ENCODE measurements at places on chromosomes 13 and 19.

- no peak for DNase-seq
Observed at GRCh38 chr13:66405908-66406802, 824.0 kb downstream of the PCDH9 start.

- no peak for DNase-seq
Observed at GRCh38 chr13:99056381-99057014, 78.6 kb upstream of the DOCK9 start.

DNA sequence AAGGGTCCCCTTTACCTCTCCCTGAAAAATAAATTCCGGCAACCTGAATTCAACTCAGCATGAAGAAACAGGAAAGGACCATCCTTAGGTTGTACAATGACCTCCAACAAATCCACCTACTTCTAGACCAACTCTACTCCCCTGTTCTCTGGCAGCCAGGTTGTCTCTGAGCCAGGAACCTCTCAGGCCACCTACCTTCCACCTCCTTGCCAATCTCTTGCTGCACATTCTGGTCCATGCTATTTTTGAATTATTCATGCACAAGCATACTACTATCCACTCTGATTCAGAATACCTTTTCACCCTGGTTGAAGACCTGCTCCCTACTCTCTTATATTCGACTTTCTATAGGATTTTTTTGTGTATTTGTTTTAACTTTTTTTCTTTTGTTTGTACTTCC is 415.0 kb upstream of the ZNF507 start:
- DNase-seq = no peak

- no peak for DNase-seq
Observed at GRCh38 chr13:105997581-105998550, 537.6 kb downstream of the EFNB2 start.

GRCh38 chr13:32060401-32060878 is 28.9 kb downstream of the FRY start:
- DNase-seq = no peak

- DNase-seq = no peak
Observed at GRCh38 chr13:20801707-20802106, 27.9 kb upstream of the EEF1AKMT1 start.

- DNase-seq = no peak
Observed at GRCh38 chr19:2783781-2784145, 690 bp upstream of the SGTA start.

GRCh38 chr19:11482384-11483050 is 1.7 kb upstream of the ELAVL3 start:
- DNase-seq = peak; percentile 93

DNA sequence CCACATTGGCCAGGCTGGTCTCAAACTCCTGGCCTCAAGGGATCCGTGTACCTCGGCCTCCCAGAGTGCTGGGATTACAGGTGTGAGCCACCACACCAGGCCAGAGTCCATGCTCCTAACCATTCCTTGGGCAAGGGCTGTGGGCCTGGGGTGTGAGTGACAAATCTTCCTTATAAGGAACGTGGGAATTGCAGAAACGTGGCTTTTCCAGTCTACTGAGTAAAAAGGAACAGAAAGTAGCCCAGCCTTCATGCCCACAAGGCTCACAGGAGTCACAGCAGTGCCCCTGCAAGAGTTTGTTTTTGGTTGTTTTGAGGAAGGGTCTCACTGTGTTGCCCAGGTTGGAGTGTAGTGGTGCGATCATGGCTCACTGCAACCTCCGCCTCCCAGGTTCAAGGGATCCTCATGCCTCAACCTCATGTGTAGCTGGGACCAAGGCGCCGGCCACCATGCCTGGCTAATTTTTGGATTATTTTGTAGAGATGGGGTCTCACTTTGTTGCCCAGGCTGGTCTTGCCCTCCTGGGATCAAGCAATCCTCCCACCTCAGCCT is 5.1 kb downstream of the MYPOP start:
- no peak for DNase-seq

GRCh38 chr19:8054169-8054568 is 1.6 kb downstream of the CCL25 start:
- no peak for DNase-seq

DNA sequence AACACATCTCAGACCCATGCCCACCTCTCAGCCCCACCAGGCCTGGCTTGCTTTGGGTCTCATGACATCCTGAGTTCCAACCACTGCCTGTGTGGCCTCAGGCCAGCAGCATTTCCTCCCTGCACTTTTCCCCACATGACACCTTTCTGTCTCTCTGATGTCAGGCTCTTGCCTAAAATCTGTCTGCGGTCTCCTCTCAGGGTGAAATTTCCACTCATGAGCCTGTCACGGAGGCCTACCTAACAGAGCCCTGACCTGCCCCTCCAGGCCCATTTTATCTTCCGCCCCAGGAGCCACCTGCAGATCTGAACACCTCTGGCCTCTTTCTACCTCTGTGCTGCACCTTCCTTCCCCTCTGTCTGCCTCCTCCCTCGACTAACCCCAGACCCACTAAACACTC is 93.5 kb downstream of the ZDHHC20 start:
- DNase-seq = peak; percentile 20

DNA sequence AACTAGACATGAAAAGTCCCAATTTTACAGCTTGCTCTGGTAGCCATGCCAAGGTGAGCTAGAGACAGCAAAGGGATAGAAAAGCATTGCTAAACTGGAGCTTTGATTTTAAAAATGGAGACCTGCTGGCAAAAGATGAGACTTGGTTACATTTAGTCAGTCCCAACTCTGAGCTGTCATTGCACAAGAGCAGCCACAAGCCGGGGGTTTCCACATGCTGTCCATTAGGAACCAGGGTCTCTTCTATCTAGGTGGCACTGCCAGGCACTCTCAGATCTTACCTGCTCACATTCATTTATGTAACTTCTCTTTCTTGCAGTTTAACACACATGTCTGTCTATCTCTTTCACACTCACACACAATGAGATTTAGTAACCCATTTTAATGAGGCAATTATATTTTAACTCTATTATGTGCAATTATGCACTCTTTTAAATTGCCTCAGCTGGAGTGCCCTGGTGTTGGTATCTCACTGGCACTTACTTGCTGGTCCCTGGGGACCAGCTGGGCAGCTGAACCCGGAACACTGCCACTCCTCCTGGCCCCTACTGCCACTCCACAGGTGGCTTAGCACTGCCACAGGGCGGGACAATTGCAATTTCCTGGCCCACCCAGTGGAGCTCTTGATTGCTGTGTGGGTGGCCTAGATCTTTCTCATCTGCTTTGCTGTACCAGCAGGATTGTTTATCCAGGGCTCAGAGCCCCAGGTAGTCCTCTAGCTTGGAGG is 112.5 kb downstream of the COG6 start:
- no peak for DNase-seq

GRCh38 chr13:41577436-41577835 is 120.1 kb downstream of the RGCC start:
- no peak for DNase-seq

GRCh38 chr19:13505761-13506470 is 363 bp downstream of the CACNA1A start:
- DNase-seq = peak; percentile 54

DNA sequence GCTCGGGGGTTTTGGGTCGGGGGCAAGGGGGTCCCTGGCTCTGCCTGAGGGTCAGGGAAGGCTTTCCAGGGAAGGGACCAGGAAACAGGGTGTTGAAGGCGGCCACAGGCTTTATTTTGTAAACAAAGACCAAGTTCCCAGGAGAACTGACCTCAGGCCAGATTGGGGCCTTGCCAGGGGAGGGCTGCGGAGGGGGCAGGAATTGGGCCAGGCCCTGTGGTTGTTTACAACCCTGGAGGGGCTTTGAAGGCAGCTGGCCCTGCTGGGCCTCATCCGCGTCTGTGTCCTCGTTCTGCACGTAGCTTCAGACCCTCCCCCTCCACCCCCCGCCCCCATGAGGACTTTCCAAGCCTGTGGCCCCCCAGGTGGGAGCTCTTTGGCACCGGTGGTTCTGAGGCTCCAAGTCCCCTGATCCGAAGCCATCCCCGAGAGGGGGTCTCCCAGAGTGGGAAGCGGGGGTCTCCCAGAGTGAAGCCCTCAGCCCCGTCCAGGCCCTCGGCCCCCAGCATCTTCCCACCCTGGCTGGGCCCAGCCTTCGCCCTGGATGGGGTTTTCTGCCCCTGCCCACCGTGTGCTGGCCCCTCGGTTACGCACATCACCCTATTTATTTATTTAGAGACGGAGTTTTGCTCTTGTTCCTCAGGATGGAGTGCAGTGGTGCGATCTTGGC is 13.5 kb upstream of the BSG start:
- no peak for DNase-seq

DNA sequence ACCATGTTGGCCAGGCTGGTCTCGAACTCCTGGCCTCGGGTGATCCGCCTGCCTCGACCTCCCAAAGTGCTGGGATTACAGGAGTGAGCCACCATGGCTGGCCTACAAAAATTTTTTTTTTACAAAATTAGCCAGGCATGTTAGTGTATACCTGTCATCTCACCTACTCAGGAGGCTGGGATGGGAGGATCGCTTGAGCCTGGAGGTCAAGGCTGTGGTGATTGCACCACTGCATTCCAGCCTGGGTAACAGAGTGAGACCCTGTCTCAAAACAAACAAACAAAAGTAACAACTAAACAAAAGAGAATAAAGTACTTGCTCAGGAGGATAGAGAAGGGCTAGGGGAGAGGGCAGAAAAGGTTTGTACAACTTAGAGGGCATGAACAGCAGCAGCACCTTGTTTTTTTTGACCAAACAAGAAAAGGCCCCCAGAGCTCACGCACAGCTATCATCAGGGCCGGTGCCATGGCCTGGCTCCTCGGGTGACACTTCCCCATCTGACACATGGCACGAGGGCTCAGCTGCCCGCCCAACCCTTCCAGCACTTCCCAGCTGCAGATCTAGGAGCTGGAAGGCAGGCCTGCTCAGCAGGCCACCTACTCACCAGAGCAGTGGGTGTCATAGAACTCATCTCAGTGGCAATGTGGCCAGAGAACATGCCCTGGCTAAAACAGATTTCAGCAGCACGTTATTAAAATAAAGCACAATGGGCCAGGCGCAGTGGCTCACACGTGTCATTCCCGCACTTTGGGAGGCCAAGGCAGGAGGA is 8.6 kb upstream of the SLC7A9 start:
- no peak for DNase-seq

DNA sequence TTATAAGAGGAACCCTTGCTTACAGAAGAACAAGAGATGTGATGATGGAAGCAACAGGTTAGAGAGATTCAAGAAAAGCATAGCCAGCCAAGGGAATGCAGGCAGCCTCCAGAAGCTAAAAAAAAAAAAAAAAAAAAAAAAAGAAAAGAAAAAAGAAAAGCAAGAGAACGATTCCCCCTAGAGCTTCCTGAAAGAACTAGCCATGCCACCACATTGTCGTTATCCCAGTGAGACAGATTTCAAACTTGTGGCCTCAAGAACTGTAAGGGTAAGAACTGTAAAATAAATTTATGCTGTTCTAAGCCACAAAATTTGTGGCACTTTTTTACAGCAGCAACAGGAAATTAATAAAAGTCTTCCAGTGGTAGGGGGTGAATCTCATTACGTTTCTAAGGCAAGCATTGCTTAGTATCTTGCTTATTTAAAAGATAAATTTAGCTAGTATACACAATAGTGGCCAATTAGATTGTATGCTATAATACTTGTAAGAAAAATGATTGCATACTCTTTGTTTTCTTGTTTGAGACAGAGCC is 21.8 kb downstream of the RFXAP start:
- no peak for DNase-seq

GRCh38 chr19:52331757-52332156 is 4.3 kb upstream of the ZNF610 start:
- no peak for DNase-seq

DNA sequence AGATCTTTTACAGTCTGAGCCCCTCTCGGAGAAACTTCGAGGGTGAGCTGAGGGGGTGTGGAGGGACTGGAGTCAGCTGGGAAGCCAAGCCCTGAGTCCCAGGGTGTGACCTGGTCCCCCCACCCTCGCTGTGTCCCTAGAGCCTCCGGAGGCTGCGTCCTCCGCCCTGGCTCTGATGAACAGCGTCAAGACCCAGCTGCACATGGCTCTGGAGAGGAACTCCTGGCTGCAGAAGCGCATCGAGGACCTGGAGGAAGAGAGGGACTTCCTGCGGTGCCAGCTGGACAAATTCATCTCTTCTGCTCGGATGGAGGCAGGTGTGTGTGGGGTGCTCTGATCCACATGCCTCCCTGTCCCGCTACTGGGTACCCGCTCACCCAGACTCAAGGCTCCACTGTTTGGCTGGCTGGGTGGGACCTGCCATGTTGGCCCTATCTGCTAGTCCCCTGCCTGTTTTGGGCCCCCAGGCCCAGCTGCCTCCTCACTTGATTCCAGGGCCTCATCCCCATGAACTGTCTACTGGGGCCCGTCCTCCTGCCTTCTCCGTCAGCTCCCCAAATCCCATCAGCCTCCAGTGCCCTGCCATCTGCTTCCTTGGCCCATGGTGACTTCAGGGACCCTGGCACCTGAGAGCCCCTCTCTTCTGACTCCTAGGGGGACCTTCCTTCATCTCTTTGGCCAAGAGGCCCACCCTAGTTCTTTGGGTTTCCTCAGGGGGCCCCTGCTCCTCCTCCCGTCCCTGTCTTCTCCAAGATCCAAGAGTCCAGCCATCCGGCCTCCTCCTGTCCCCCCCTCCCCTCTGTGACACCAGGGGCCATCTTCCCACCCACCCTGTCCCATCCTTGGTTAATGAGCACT is 1.5 kb downstream of the CCDC106 start:
- DNase-seq = no peak

GRCh38 chr13:76570510-76570971 is 315.7 kb downstream of the KCTD12 start:
- DNase-seq = no peak

GRCh38 chr13:113401452-113402415 is 37.8 kb upstream of the GRTP1 start:
- no peak for DNase-seq

- DNase-seq = no peak
Observed at GRCh38 chr13:48266701-48267639, 34.0 kb downstream of the ITM2B start.

DNA sequence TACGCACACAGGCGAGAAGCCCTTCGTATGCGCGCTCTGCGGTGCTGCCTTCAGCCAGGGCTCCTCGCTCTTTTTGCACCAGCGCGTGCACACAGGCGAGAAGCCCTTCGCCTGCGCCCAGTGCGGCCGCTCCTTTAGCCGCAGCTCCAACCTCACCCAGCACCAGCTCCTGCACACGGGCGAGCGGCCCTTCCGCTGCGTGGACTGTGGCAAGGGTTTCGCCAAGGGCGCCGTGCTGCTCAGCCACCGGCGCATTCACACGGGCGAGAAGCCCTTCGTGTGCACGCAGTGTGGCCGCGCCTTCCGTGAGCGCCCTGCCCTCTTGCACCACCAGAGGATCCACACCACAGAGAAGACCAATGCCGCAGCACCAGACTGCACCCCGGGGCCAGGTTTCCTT is 4.7 kb downstream of the ZNF324B start:
- no peak for DNase-seq

Data from activated CD4-positive, alpha-beta T cell treated with anti-CD3 and anti-CD28 coated beads for 36 hours (primary cell).